ENCODE measurements at places on chromosomes 11 and 22.

DNA sequence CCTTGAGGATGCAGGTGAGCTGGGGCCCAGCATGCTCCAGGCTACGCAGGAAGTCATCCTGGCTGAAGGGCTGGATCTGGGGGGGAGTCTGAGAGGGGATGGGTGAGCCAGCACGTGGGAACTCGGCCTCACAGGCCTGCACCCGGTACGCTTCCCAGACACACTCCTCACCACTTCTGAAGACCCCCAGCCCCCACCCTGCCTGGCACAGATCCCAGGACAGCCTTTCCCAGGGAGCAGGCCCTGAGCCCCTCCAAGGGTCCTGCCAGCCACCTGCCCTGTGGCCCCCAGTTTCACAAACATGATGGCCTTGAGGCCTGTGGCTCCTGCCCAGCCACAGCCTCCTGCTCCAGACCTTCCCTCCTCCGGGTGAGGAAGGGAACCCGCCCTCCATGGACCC lies 5.6 kb upstream of the PLXNB2 start:
- DNase-seq = no peak

GRCh38 chr22:19864538-19865106 lies 9.9 kb upstream of the GNB1L start:
- DNase-seq = no peak

- no peak for DNase-seq
These were observed 100.7 kb upstream of the ANO3 start for GRCh38 chr11:26231252-26231661.

GRCh38 chr22:40193429-40194421 lies 16.0 kb downstream of the TNRC6B start:
- DNase-seq = no peak

- no peak for DNase-seq
These were observed 122.5 kb downstream of the APIP start for GRCh38 chr11:34793666-34794065.

DNA sequence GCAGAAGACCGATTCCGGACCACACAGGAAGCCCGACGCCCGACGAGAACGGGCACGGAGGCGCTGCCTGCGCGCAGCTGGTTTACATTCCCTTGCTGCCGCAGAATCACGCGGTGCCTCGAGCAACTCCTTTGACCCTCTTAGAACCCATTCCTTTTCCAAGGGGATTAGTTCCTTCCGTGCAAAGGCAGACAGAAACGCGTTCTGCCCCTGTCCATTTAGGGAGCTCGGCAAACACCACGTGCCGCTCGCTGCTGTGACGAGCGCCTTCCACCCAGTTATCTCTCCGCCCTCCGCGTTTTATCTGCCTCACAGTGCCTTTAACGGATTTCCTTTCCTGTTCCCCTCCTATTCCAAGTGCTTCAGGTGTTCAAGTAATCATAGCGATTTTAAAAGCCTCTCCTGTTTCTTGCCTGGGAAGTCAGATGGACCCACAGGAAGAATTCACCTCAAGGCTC lies 24.1 kb upstream of the MICAL3 start:
- no peak for DNase-seq

- DNase-seq = no peak
These were observed 607.1 kb downstream of the TBC1D22A start for GRCh38 chr22:47369431-47370015.

DNA sequence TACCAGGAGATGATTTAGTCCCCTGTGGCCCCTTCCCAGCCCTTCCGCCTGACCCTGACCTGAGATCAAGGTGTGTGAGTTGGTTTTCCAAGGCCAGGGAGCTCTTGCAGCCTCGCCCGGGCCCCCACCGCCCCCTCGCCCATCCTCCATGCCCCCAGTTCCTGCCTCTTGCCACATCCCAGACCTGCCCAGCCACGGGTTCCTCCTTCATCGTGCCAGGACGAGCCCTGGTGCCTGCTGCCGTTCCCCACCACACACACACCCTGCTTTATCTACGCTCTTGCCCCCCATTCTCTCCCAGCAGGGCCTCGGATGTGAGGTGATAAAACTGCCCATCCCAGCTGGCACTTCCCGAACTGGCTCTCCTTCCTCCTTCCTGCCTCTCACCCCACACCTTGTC lies 1.4 kb upstream of the LIF start:
- DNase-seq = no peak

DNA sequence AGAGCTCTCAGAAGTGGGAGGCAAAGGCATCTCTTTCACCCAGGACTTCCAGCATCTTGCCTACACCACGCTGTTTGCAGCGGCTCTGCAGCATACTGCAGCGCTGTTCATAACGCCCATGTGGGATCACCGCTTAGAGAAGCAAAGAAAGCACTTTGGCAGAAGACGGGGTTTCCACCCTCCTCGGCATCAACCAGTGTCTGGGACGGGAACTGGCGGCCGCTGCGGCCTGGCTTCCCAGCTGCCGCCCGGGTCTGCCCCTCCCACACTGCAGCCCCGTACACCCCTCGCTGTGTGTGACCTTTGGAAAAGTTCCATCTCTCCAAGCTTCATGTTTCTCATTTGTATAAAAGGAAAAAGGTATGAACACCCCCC lies 545 bp upstream of the TIRAP start:
- DNase-seq = no peak

- no peak for DNase-seq
These were observed 78.5 kb downstream of the RDX start for GRCh38 chr11:110217936-110218335.

DNA sequence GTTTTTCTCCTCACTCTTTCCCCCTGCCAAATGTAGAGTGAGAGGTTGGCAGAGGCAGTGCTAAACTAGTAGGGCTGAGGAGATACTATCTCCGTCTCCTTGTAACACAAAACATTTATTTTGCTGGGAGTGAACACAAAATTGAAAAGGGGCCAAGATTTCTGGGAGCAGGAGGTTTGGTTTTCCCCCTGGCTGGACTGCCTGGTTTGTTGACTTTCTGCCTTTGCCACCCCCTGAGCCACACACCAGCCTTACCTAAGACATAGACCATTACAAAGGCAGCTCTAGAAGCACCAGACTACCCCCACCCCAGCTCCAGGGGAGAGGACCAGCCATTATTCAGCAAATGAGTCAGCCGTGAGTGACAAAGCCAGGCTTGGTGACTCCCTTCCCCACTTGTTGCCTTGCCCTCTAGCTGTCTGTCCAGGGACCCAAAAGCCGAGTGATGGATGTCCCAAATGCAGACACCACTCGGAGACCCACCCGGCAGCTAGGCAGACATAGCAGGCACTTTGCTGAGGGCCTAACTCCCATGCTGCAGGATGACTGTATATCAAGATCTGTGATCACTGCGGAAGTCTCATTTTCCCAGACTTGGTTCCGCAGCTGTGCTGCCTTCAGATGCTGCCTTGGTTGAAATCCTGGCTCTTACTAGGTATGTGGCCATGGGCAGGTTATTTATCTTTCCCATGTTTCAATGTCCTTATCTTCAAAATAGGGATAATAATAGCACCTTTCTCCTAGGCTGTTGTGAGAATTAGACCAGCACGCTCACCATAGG lies 17.7 kb upstream of the CDON start:
- DNase-seq = no peak

DNA sequence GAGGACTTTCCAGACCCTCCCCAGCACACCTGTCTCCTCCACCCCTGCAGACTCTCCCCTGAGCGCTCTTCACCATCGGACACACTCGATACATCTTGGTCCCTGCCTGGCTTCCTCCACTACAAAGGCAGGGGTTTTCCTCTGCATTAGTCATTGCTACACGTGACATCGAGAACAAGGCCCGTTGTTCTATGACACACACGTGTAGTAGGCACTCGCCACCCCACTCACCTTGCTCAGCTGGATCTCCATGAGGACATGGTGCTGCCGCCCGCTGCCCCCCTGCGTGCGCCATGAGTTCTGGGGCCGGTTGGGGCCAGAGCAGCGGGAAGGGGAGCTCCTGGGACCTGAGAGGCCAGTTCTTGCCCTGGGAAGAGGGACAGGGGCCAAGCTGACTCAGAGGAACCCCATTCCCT lies 16.7 kb downstream of the ATG2A start:
- no peak for DNase-seq

DNA sequence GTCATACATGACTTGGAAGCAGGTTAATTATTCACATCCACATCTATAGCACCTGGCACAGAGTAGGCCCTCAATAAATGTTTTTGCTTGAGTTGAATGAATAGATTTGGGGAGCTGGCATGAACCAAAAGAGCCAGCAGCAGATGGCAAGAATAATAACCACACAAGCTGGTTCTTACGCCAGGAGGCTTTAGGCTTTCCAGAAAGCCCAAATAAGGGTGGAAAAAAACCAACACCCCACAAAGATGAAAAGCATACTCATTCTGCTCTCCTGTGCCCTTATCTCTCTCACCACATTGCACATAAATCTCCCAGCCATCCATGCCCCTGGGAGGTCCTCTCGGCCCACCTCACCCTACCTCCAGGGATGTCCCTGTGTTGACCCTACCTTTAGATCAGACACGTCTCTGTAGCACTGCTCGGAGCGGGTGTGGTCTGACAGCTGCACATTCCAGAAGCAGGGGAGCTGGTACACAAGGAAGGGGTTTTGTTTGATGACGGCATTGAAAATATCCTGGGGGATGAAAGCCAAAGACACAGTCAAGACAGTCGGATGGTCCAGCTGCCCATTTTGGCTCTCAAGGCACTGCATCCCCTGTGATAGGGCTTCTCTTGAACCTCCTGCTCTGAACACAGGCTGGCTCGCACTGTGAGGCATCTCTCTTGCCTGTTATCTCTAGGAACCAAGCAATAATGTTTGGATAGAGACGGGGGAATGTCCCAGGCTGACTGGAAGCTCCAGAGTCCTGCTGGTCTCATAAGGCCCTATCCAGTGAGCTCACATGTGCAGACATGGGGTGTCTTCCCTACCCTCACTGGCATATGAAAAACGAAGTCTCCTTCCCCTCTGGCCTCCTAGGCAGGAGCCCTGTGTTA lies 323.6 kb upstream of the SYN3 start:
- no peak for DNase-seq

GRCh38 chr11:10441652-10442503 lies 13.2 kb upstream of the AMPD3 start:
- peak; percentile 52 for DNase-seq

DNA sequence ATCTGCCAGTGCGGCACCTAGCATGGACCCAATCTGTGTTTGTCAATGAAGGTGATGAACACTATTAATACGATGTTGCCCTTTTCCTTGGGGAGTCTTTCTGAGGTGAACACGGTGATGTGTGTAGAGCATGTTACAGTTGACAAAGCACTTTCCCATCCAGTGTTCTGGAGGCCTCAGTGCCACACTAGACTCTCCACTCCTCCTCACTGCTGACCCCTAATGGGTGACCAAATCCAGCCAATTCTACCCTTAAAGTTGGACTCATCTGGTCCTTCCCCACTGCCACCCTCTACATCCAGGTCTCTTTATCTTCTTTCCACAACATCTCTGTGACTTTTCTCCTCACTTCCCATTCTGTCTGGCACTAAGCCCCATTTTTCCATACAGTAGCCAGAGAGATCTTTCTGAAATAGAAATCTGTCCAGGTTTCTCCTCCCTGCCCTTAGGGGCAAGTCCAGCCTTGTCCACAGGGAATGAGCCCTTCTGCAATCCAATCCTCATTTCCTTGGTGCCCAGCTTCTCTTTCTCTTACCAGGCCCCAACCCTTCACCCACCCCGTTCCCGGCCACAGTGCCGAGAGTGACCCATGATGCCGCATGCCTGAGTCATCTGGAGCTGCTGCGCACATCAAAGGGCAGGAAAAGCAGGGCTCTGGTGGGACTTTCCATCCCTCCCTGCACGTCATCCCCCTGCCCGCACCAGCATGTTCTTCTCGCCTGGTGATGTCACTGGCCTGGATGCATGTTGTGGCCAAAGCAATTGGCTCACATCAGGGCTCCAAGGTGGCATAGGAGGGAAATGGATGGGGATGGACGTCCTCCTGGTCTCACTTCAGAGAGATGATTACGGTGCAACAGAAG lies 64.2 kb downstream of the RASSF10 start:
- no peak for DNase-seq

GRCh38 chr22:28728621-28729313 lies 12.9 kb downstream of the CHEK2 start:
- no peak for DNase-seq

GRCh38 chr11:130120045-130120444 lies 39.5 kb upstream of the ST14 start:
- DNase-seq = no peak

DNA sequence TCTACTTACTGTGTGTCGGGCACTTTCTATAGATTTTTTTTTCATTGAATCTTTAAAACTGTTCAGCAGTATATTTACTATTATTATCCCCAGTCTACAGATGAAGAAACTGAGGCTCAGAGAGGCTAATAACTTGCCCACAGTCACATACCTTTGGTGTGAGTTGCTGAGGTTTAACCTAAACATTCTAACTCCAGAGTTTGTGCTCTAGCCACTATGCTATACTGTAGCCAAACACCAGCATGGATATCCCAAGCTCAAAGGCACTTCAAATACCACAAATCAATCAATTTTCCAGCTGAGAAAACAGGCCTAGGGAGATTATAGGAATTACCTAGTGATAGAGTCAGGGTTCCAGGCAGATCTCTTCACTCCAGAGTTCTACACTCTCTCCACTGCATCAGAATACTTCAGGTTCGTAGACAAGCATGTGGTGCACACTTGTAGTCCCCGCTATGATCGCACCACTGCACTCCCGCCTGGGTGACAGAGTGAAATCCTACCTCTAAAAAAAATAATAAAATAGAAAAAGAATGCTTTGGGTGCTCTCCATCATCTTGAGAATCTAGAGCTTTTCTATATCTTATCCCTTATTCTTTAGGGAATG lies 20.4 kb upstream of the UPB1 start:
- no peak for DNase-seq

DNA sequence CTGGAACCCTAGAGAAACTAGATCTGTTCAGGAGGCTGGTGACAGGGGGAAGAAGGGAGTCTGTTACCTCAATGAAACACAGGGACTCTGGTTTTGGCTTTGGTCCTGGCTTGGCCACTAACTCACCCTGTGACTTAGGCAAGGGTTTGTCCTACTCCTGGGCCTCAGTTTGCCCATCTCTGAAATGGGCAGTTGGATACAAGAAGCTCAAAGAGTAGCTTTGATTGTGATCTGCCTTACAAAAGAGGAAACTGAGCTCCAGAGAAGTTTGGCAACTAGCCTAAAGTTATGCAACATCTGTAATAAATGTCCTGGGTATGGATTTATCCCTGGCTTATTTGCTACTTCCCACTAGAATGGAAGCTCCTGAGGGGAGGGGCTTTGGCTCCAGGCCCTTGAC lies 24.0 kb upstream of the LMO1 start:
- DNase-seq = no peak

DNA sequence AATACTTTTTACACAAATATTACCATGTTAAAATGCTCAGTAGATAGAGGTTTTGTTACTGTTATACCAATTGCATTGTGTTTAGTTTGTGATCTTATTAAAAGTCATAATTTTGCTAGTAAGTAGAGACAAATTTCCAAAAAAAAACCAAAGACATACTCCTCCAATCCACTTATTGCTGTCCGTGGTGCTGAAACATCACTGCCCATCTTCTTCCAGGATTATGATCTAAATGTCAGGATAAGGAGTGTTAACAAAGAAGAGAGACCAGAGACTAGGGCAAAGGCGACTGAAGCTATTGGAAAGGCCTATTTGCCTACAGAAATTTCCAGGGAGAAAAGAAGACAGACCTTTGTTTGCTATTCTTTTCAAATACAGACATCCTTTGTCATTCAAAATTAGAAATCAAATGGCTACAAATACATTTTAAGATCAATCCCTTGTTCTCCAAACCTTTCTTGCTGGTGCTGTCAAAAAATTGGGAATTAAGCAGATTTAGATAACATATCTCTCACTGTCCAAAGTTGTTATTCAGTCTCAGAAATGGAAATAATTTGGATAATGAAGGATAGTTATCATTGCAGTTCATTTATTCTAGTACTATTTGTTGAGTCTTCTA lies 199.7 kb downstream of the C11orf91 start:
- DNase-seq = no peak
